DMS53 (cell line): ENCODE measurements at places on chromosomes 7 and 10.

GRCh38 chr10:97531401-97531986, 32.8 kb downstream of the UBTD1 start:
- DNase-seq = no peak

- DNase-seq = no peak
Measured at GRCh38 chr10:106935978-106936451, 228.5 kb downstream of the SORCS1 start.

DNA sequence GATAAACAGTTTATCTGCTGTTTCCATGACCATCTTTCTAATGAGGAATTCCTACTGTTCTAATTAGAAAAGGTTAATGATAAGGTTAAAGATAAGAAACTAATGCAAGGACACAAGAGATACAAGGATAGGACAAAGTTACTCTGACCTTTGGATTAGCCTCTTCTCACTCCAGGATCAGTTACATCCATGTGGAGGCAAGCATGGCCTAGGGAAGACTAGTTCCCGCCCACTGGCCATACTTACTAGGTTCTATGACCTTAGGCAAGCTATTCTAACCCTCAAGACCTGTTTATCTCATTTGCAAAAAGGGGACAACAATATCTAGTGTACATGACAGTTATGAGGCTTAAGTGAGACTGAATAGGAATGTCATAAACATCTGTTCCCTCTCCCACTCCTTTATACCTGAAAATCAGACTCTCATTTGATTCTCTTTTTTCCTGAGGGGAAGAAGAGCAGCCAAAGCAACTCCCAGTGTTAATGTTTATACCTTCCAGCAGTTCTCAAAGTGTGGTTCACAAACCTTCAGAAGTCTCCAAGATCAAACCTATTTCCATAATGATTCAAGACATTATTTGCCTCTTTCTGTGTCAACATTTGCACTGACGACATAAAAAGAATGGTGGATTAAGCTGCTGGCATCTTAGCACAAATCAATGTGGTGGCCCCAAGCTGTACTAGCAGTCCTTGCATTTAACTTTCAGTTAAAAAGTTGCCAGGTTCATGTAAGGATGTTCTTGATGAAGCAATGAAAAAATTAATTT, 72.0 kb downstream of the SRPK2 start:
- DNase-seq = peak; percentile 26

DNA sequence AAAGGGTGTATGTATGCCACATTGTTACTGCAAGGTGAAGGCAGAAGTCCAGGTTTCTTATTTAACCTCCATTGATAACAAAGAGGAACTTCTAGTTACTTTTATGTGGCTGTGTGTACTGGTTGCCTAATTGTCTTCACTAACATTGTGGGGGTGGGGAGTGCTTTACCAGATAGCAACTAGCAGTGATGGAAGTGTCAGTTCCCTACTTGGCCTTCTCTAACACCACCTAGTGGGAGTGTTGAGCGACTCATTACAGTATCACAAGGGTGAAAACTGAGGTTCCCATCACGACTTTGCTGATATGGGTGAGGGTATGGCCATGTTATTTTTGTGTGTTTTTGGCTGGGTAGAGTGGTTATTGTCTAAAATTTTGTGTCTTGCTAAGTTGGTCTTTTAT, 274.4 kb downstream of the THSD7A start:
- DNase-seq = peak; percentile 86

- no peak for DNase-seq
Measured at GRCh38 chr10:95837783-95838182, 70.0 kb upstream of the CC2D2B start.

- peak; percentile 14 for DNase-seq
Measured at GRCh38 chr10:26566525-26567350, 128.6 kb downstream of the APBB1IP start.

DNA sequence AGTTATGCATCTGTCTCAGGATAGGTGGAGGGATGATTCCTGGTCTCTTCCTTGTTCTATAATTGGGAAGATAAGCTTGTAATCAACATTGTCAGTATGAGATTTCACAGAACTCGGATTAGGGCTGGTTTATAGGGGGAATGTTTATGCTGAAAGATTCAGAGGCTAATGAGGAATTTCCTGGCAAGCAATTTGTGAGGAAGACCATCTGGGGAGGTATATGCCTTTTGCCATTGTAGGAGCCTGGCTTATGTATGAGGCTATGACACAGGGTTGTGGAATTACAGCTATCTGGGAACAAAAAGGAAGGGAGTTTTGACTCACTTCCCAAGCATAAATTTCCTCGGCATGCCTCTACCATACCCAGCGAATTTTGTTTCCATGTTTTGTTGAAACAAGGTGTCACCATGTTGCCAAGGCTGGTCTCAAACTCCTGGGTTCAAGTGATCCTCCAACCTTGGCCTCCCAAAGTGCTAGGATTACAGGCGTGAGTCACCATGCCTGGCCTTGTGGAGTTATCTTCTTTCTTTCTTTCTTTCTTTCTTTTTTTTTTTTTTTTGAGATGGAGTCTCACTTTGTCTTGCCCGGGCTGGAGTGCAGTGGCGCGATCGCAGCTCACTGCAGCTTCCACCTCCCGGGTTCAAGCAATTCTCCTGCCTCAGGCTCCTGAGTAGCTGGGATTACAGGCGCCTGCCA, 1.6 kb upstream of the COPS6 start:
- DNase-seq = no peak

- no peak for DNase-seq
Measured at GRCh38 chr10:73019100-73019499, 64.5 kb upstream of the PLA2G12B start.

DNA sequence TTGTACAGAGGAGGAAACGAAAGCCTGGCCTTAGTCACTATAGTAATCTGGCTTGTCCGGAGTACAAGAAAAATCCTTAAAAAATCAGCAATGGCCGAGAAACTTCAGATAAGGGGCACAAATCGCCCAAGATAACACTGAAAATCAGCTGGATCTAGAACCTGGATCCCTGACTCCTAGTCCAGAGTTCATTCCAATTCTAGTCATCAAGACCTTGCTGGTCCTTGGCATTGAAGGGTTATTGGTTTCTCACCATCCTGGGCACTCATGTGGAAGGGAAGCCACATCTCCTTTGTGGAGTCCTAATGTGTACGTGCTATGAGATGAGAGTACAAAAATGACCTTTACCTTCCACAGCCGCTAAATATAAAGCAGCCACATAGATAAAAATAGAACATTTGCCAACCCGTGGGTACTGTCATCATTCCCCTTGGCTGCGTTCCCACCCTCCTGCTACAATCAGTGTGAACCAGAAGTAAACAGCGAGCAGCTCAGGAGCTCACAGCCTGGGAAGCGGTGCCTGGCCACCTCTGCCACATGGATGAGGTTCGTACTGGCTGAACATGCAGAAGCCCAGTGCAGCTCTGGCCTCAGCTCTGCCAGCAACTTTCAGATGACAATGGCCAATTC, 116.0 kb upstream of the PDLIM1 start:
- peak; percentile 33 for DNase-seq
